Heart left ventricle (tissue), 16 donors: ENCODE measurements at places on chromosomes 1 and 21.

DNA sequence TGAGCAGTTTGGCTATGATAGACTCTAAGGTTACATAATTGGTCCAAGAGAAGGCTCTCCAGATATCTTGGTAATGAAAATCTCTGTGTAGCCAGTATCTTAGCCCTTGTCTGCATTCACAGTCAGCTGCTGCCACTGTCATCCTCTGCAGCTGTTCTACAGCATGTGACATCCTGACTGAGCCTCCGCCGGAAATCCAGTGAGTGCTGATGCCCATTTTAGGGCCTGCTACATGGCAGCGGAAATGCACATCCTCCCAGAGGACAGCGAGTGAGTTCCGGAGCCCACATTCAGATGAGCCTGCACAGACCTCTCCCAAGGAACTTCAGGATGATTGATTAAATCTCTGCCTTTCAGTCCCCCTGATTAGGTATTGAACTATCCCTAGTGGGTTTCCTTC lies 237.1 kb downstream of the HHIPL2 start:
- peak; percentile 64 for DNase-seq

- DNase-seq = no peak
These were observed 29.5 kb downstream of the RUNX1 start for GRCh38 chr21:35019631-35020032.

GRCh38 chr1:245298781-245299180 lies 144.0 kb downstream of the KIF26B start:
- no peak for DNase-seq

GRCh38 chr1:209790286-209791193 lies 6.2 kb upstream of the C1orf74 start:
- no peak for DNase-seq

- no peak for DNase-seq
These were observed 4.8 kb downstream of the ARPC5 start for GRCh38 chr1:183630748-183631147.

DNA sequence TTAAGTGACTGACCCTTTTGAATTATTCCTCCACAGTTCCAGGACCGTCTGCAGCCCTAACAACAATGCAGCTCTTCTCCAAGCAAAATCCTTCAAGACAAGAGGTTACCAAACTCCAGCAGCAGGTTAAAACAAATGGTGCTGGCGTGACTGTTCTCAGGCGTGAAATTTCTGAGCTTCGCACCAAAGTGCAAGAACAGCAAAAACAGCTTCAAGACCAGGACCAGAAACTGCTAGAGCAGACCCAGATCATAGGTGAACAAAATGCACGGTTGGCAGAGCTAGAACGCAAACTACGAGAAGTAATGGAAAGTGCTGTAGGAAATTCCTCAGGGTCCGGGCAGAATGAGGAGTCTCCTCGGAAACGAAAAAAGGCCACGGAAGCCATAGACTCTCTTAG lies 25.7 kb upstream of the DEGS1 start:
- no peak for DNase-seq

- DNase-seq = no peak
These were observed 339.5 kb upstream of the C1orf87 start for GRCh38 chr1:60413091-60413490.

- no peak for DNase-seq
These were observed 6.2 kb downstream of the TMCO4 start for GRCh38 chr1:19793360-19794046.

- no peak for DNase-seq
These were observed 5.9 kb upstream of the BARHL2 start for GRCh38 chr1:90722874-90723589.

DNA sequence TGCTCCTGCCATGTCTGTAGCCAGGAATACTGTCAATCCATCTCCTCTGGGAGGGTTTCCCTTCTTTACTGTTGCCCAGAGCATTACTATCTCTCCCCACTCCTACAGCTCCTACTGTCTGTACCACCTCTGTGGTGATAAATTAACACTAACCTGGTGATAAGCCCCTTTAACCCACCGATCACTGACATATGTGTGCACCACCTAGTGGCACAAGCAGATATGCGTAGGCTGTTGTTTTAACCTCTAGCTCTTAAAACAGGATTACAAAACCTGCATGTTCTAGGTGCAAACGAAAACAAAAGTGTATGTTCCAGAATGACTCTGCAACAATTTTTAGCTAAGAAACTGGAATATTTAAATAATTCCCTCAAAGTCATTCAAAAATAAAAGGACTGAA lies 93.9 kb upstream of the BEND5 start:
- no peak for DNase-seq

DNA sequence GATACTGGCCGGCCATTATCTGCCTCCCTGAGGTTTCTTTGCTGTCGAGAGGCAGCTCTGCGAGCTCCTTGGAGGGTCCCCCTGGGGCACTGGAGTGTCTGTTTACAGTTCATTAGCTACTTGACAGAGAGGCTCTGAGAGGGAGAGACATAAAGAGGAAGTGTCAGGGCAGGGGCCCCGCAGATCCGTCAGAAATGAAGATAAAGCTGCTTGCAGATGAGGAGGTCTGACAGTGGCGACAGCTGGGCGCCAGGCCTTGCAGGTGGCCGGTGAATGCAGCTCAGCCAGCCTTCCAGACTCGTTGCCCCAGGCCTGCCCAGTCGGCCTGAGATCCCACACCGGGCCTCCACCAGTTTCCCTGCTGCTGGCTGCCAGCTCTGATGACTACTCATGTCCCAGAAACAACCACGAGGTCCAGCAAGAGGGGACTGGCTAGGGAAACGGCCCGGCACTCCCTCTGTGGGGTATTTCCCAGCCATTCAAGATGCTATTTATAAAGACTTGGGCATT lies 84.7 kb downstream of the DISP3 start:
- no peak for DNase-seq

DNA sequence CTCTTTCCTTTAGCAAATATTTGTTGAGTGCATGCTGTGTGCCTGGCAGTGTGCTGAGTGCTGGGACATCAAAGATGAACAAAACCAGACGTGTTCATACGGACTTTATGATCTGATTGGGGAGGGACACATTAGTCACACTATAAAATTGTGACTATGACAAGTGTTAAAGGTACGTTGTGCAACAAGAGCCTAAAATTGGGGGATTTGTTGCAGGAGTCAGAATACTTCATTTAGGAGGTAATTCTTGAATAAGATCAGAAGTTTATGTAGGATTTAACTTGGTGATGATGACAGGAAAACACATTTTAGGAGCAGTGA lies 29.6 kb downstream of the B3GALT2 start:
- DNase-seq = no peak

- no peak for DNase-seq
These were observed 857 bp downstream of the GPX7 start for GRCh38 chr1:52602856-52603600.

- DNase-seq = no peak
These were observed 35.4 kb downstream of the ADGRL2 start for GRCh38 chr1:81836007-81836626.
